ENCODE measurements at places on chromosomes 16 and 17. TPM values are rescaled to one million over a fixed set of nuclear protein-coding genes. Genes with fewer than 3 reads are reported as not detected.

USP10 gene
- 36.5 TPM for total RNA-seq

IRX3 gene
- total RNA-seq, result 0.39 TPM

STX1B gene
- total RNA-seq, result 1.5 TPM

HCRT gene
- total RNA-seq, result not detected

LGALS9C gene
- total RNA-seq, result 0.98 TPM

C1QTNF8 gene
- total RNA-seq, result not detected

NKD1 gene
- 0.11 TPM for total RNA-seq

CD300A gene
- total RNA-seq, result not detected

CNTNAP4 gene
- 0.39 TPM for total RNA-seq

SLX4 gene
- 6.2 TPM for total RNA-seq

DBNDD1 gene
- total RNA-seq, result 0.11 TPM

CRISPLD2 gene
- total RNA-seq, result 254 TPM

FOXN1 gene
- not detected for total RNA-seq

CACNG4 gene
- total RNA-seq, result 7.9 TPM

SLC12A3 gene
- total RNA-seq, result 1.6 TPM

NOS2 gene
- 0.11 TPM for total RNA-seq
